ENCODE measurements at places on chromosomes 5 and 9. TPM values are rescaled to one million over a fixed set of nuclear protein-coding genes. Genes with fewer than 3 reads are reported as not detected.

DNA sequence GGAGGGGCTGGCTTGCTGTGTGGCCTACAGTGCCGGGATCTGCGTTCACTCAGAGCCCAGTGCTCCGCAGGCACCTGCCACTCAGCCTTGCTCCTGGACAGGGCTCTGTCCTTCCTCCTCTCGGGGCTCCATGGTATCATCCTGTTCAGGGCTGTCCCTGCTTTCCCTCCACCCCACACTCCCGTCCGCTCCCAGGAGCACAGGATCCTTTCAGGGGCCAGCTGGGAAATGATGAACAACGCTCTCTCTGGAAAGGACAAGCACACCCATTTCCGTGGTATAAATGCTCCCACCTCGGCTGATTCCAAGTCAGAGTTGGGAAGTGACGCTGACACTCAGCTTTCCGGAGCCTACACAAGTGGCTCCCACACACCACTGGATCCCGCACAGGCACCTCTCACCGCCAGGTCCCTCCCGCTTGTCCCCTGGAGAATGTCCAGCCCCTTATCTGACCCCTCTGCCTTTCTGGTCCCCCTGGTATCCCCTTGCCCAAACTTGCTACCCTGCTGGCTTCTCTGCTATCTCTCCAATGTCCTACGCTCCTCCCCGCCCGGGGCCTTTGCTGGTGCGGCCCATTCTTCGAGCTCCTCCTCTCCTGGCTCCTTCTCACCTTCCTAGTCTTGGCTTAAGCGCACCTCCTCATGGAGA lies 21.3 kb downstream of the HMCN2 start:
- no peaks in the 10 kb centered on the region for H3K36me3 ChIP-seq
- no peak overlapping the region for H3K27ac ChIP-seq
- DNase-seq: no peak
- no peaks in the 10 kb centered on the region for H3K27me3 ChIP-seq

DNA sequence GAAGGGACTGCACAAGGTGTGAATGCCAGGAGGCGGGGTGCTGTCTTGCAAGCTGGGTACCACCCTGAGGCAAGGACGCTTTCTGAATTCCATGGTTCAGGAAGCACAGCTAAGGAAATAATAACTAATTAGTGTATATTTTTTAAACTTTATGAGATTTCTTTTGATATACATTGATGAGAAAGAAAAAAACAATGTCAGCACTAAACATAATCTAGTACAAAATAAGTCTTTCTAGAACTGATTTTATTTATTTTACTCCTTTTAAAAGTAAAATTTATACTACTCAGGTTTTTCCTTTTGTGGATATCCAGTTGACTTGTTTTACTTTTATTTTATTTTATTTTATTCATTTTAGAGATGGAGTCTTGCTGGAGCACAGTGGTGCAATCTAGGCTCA lies 3.6 kb downstream of the DNAJC21 start:
- no peak for DNase-seq
- H3K27me3 ChIP-seq: no peaks in the 10 kb centered on the region
- peaks cover 34% of the 10 kb centered on the region for H3K36me3 ChIP-seq
- no peak overlapping the region for H3K4me3 ChIP-seq
- H3K27ac ChIP-seq: no peak overlapping the region

The KCNMB1 gene
- polyA plus RNA-seq: not detected

DNA sequence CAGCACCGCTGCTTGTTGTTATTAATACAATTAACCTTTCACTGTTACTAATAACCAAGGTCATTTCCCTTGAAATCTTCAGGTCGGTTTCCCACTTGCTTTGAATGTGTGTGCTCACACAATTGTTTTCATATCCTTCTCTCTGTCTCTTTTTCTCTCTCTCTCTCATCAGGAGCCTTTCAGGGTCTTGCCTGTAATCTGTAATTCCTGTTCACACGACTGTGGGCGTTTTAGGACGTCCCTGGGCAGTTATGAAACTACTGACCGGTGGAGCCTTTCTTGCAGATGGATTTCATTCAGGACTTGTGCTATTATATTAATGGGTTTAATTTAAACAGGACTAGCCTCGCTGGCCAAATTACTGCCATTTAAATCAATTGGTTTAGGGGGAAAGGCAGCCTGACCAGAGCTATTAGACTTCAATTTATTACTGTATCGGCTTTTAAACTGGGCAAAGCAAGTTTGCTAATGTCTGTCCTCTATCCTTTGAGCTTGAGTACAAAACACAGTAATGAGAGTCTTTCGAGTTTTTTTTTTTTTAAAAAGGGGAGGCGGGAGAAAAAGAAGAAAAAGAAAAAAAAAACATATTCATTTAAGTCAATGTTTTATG lies 316.0 kb upstream of the TLE4 start:
- no peaks in the 10 kb centered on the region for H3K36me3 ChIP-seq
- no peak overlapping the region for H3K27ac ChIP-seq
- no peak for DNase-seq
- H3K4me3 ChIP-seq: no peak overlapping the region
- no peaks in the 10 kb centered on the region for H3K27me3 ChIP-seq
- H3K4me1 ChIP-seq: no peaks in the 10 kb centered on the region

The ACTBL2 gene
- not detected for polyA plus RNA-seq

DNA sequence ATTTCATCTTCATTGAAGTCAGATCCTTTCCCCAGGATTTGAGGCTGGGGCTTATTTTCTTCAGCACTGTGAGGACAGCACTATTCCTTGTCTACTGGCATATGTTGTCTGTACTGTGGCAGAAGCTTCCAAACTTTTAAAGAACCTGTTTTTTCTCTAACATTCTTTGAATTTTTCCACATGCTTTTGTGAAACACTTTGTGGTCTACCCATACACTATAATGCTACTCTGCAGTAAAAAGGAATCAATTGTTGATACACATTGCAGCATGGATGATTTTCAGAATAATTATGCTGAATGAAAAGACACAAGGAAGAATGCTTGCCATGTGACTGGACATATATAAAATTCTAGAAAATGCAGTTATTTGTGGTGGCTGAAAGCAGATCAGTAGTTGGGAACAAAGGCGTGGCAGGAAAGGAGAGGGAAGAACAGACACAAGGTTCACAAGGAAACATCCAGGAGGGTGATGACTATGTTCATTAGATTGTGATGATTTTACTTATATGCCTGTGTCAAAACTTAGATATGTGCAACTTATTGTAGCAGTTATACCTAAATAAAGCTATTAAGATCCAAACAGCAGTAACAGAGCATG lies 96.8 kb downstream of the WNK2 start:
- H3K27me3 ChIP-seq: peaks cover 6% of the 10 kb centered on the region
- H3K4me1 ChIP-seq: no peaks in the 10 kb centered on the region
- no peaks in the 10 kb centered on the region for H3K36me3 ChIP-seq
- no peak overlapping the region for H3K4me3 ChIP-seq
- H3K27ac ChIP-seq: no peak overlapping the region

The CER1 gene
- not detected for polyA plus RNA-seq

The CXXC5 gene
- polyA plus RNA-seq: 2.2 TPM

The ENG gene
- 4.5 TPM for polyA plus RNA-seq
